RKO (cell line): ENCODE measurements at places on chromosomes 11 and 22.
A peak's percentile ranks its signal among the peaks of the same experiment; 100 is the strongest.

GRCh38 chr11:72144807-72145565, 9.5 kb downstream of the FOLR3 start:
- no peak for DNase-seq

GRCh38 chr11:60029015-60029632, 11.1 kb upstream of the OOSP2 start:
- no peak for DNase-seq

- no peak for DNase-seq
Measured at GRCh38 chr11:65290448-65291165, 24.1 kb upstream of the CDC42EP2 start.

DNA sequence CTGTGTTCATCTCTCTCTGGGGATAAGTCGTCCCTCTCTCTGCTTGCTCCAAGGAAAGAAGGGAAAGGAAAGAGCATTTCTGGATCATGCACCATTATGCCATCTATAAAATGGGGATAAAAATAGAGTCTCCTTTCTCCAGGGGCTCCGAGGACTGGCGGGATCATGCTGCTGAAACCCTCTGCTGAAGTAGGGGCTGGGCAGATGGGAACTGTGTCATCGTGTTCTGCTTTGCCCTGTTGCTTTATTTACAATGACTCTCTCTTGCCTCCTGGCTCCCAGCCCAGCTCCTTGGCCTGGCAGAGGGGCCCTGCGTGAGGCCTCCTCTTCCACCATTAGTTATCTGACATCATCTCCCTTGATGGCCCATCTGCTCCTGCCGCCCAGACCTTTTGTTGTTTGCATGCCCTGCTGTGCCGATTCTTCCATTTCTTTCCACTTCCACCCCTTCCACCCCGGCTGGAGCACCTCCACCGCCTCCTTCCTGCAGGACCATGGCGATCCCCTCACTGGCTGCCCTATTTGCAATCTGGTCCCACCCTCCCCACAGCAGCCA, 200.9 kb downstream of the MYO18B start:
- DNase-seq = no peak

DNA sequence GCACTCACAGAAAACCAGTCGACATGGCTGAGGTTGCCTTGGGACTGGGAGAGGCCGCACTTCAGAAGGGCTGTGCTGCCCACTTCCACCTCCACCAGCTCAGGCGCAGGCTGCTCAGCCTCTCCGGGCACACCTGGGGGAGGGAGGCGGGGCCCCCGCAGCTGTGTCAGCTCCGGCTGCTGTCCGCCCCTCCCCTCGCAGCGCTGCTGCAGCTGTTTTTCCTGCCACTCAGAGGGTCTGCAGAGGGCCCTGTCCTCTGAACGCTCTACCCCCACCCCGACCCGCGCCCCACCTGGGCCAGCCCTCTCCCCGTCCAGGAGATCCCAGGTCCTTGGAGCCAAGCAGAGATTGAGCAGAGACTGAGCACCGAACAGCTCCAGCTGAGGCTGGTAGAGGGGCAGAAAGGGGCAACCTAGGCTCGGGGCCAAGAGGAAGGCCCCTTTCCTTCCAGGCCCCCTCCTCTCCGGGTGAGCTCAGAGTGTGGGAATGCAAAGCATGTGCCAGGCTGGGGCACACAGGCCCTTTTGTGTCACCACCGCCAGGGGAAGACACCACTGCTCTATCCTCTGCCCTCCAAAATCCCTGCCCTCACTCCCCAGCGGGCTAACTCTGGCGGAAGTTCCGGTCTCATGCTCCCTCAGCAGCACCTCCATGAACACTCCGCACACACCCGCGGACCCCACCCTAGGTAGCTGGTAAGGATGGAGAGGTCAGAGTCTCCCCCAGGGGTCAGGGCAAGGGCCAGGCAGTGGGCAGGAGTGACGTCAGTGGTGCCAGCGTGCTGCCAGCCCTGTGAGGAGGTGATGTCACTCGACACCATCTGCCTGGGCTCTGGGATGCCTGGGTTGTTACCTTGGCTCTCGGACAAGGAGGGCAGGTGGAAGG, 1.6 kb downstream of the MCAM start:
- DNase-seq = no peak

DNA sequence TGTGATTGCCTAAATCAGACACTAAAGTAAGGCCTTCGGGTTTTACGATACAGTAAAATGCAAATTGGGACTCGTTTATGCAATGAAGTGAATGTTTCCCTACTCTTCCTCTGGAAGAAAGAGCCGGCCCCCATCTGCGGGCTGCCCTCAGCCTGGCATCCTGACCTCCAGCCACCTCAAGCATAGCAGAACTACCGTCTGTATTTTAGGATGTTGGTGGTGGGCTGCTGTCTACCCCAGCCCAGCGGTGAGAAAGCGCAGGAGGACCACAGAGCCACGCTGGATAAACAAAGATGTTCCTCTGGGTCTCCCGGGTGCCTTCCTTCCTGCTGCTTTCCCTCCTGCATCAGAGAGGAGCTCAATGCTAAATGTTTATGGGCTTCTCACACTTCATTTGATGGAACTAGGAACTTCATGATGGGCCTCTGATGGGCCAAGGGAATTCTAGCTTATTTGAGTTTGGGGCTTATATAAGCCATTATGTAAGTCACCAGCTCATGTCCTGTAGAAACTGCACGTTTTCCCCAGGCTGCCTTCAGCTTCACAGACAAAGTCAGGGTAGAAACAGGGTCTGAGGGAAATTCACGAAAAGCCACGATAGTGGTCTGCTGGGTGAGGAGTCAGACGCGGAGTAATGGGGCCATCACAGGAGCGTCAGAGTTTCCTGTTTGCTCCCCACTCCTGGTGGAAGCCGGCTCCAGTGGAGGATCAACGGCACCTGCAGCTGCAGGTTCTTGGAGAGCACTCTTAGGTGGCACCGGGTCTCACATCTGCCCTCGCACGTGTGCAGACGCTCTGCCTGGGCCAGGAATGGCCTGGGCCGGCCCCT, 287.4 kb downstream of the BRD1 start:
- no peak for DNase-seq

DNA sequence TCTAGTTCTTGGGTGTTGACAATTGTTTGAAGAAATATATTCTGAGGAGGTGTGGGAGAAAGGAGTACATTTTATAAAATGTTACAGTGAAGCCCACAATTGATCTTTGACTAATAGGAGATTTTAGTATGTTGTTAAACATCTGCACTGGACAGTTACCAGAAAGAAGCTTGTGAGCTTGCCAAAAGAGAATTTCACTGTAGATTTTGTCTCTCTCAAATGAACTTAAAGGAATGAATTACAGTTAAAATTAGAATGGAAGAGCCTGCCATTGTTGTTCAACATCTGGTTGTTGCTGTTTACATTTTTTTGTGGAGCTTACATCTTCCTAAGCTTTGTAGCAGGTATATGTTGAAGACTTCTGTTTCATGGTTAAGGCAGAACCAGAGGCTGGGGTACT, 620.5 kb upstream of the CCDC179 start:
- no peak for DNase-seq

DNA sequence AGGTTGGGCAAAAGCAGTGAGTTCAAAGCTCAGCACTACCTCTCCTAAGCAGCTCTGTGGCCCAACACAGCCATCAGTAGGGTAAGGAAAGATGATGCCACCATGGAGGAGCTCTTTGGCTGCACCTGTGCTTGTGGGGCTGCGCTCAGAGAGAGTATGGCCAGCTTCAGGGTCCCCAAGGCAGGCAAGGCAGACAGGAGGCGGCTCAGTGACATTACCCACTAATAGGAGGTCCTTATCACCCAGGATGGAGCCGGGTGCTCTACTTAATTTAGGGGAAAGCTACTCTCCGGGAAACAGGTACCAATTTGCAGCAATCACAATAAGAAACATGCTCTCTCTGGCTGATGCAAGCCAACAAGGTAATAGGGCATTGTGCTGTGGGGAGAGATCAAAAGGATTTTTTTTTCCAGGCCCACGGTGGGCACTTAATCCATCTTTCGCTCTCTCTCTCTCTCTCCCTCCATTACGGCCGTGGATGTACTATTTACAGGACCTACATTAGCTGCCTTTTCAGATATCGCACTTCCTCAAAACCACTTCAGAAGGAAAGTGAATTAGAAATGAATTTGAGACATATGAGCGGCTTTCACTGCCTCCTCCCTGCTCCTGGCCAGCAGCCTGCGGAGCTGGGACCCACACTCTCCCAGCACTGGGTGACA, 446.3 kb downstream of the SOX6 start:
- DNase-seq = no peak

GRCh38 chr22:38655519-38656255, 505 bp downstream of the FAM227A start:
- peak; percentile 30 for DNase-seq

GRCh38 chr11:2393111-2393868, 7.3 kb upstream of the TSSC4 start:
- no peak for DNase-seq

DNA sequence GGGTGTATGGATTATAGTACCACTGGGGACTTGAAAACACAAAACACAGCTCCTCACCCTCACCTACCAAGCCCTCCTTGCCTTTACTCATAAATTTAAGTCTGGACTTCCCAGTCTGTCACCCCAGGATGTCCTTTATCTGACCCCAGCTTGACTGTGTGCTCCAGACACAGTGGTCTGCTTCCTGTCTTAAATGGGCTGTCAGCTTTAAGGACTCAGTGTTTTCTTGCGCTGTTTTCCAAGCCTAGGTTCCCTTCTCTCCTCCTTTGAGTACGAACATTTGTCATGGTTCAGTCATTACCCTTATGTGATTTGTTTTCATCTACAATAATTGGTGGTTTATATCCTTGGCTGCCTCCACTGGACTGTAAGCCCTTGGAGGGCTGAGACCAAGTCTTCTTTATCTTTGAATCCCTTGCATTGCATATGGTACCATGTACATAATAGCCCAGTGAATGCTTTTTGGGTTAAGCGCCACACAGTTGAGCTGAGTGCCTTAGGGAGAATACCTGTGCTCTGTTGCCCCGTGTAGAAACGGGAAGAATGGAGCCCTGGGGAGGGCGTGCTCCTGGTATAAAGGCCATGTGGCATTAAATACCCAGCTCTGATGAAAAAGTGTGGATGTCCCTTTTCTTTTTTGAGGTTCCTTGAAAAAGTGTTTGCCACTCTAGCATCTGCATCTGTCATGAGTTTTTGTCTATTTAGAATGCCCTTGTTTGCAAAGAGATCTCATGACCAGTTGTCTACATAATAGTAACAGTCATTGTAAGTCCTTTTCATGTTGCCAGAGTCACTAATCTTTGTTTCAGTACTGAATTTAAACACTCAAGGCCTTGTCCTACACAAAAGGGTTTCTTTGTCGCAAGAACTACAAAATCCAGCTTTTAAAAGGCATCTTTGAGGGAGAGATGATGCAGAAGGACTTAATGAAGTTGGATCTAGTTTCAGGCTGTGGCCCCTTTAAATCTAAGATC, 14.0 kb downstream of the PANX1 start:
- no peak for DNase-seq

GRCh38 chr11:91133361-91133760, 910.5 kb upstream of the CHORDC1 start:
- no peak for DNase-seq

- DNase-seq = no peak
Measured at GRCh38 chr11:87575088-87575487, 537.4 kb downstream of the TMEM135 start.

- DNase-seq = no peak
Measured at GRCh38 chr11:44725016-44725685, 1.6 kb upstream of the TSPAN18 start.

DNA sequence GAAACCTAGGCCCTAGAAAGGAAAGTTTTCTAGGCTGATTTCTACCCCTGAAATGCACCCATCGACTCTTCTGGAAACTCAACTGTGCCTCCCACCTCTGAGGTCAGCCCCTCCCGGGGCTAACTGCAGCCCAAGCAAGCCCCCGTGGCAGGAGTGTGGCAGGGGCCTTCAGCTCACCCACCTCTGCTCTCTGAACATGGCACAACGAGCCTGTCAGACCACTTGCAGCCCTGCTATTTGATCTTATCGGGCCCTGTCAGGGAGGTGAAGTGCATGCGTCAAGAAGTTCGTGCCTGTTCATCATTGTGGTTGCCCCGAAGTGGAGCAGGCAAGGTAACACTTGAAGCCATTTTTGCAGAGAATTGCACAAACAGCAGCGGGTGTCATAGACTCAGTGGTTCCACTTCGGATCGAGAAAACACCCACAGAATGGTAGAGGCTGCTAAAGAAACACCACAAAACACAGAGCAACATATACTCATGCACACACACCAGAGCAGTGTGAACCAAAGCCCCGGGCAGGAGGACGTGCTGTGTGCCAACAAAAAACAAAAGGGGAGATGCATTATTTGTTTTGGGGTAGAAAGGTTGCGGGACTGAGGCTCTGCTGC, 262.7 kb downstream of the ETS1 start:
- no peak for DNase-seq

DNA sequence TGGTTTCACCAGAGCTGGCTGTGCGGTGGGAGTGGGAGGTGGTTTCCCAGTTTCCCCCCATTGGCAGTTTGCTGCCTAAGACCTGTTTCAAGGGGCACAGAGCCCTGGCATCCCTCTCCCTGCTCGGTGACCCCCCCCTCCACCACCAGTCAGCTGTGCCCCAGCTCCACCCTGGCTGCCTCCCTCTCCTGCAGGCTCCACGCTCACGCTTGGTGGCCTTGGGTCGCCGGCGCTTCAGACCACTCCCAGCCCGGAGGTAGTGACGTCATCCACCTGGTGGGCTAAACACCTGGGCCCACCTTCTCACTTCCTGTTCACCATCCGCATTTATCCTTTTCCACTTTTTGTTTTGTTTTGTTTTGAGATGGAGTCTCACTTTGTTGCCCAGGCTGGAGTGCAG, 7.8 kb downstream of the GAL start:
- no peak for DNase-seq

GRCh38 chr11:34215806-34216453, 110.5 kb downstream of the NAT10 start:
- no peak for DNase-seq

DNA sequence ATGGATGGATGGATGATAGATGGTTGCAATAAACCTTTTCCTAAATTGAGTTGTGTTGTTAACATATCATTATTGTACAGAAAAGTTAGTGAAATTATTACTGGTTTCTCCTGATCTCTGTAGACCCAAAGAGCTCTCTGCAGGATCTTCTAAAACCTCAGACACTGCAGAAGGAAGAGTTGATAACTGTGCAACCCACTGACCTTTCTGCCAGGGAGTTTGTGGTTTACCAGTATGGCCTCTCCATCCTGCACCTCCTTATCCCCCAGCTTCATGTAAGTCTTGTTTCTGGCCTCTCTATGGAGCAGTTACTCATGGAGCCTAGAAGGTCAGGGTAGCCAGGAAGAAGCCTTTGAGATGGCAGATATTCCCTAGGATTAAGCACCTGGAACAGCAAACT, 45.6 kb downstream of the BTG4 start:
- DNase-seq = no peak

GRCh38 chr22:17952273-17952801, 72.0 kb downstream of the MICAL3 start:
- DNase-seq = no peak

- no peak for DNase-seq
Measured at GRCh38 chr11:69368119-69368880, 74.3 kb downstream of the MYEOV start.

DNA sequence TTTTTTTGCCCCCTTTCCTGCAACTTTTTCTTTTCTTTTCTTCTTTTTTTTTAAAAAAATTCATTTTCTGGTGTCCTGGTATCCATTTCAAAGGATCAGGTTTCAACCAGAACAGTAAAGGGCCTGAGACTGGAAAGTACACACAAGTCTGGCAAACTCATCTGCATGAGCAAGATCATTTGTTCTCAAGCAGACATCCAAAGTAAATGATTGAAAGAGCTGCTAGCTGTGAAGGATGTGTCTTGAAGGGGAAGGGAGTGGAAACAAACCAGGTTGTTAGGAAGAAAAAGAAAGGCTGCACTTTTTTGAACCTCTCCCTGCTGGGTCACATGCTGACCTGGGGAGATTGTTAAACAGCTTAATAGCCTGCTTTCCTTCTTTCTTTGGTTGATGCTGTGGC, 5.3 kb downstream of the YAP1 start:
- no peak for DNase-seq
